Stromal cell of bone marrow (primary cell): ENCODE measurements at places on chromosomes 11 and 22.
A peak's percentile ranks its signal among the peaks of the same experiment; 100 is the strongest.

DNA sequence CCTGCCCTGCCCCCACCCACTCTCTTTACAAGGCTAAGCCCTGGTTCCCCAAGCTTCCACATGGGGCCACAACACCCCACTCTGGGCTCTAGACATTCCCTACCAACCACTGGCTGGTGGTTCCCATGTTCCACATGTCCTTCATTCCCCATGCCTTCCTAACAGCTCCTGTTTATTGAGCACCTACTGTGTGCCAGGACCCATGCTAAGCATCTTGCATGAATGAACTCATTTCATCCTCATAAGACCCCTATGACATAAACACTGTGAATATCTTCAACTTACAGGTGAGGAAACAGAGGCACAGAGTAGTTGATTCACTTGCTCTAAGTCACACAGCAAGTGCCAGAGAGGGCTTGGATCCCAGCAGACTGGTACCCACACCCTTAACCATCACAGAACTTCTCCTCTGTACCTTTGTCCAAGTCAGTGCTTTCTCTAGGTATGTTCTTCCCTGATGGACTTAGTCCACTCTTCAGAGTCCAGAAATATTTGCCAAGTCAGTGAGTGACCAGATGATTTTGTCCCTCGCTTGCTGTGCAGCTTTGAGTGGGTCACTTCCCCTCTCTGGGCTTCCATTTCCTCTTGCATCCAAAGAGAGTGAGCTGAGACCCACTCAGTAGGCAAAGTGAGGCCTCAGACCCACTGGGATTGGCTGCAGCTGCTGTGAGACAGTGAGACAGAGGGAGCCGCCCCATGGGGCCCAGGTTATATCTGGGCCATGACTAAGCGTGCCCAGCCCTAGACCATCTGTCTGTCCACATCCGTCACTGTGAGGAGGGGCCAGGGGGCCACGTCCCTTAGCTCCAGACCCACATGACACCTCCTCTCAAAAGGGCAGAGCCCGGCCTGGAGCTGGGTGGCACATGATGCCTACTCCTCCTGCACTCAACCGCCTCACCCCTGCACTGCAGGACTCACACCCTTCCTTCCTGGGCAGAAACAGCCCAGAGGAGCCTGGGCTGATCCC is 132.4 kb downstream of the MN1 start:
- DNase-seq = peak; percentile 36

DNA sequence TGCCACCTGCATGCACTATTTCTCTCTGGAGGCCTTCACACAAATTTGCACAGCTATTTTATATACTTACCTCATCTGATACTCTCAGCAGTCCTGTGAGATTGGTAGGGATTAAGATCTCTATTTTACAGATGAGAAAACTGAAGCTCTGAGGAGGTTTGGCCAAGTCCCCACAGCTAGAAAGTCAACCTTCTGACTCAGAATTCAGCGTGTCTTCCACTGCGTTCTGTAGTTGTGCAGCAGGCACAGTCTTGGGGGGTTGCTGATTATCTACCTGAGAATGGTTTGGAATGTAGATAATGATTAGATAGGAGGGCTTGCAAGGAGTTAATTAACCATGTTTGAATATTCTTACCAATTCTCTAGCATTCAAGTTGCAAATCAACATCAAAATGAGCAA is 2.5 kb upstream of the SORL1 start:
- no peak for DNase-seq

- peak; percentile 13 for DNase-seq
Measured at GRCh38 chr11:22244986-22245592, 52.2 kb downstream of the ANO5 start.

GRCh38 chr22:28670756-28671155 is 8.9 kb downstream of the TTC28 start:
- DNase-seq = no peak

GRCh38 chr11:41392596-41392995 is 66.9 kb downstream of the LRRC4C start:
- no peak for DNase-seq

DNA sequence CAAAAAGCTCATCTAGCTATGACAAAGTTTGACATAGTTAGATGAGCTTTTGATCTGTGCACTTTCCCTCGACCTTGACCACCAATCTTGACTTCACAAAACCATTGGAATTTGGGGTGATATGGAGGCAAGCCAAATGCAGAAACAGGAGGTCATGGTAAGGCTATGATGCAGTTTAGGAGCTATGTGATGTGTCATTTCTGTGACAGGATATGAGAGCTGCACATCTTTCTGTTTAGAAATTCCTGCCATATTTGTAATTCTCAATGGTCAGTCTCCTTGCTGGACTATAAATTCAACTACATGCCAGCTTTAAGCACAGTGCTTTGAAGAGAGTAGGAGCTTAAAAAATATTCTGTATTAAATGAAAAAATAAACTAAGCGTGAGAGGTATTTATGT is 12.9 kb downstream of the OR51B6 start:
- no peak for DNase-seq

GRCh38 chr11:749731-750130 is 2.5 kb downstream of the TALDO1 start:
- DNase-seq = no peak

DNA sequence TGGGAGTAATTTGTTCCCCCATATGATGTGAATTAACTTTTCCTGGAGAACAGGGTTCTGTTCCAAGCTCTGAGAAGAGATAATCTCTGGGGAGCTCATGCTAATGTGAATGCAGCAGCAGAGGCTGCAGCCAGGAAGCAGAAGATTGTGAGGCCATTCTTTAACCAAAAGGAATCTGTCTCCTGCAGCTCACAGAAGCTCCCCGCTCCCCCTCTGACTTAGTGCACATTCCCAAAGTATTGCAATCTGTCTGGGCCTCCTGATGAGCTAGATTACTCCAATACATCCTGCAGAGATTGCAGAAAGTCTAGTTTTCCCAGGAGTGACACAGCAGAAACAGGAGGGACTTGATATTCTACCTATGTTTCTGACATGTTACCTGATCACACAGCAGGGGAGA is 420.6 kb upstream of the FAT3 start:
- peak; percentile 15 for DNase-seq

GRCh38 chr22:28123989-28124766 is 205.1 kb upstream of the PITPNB start:
- DNase-seq = no peak

DNA sequence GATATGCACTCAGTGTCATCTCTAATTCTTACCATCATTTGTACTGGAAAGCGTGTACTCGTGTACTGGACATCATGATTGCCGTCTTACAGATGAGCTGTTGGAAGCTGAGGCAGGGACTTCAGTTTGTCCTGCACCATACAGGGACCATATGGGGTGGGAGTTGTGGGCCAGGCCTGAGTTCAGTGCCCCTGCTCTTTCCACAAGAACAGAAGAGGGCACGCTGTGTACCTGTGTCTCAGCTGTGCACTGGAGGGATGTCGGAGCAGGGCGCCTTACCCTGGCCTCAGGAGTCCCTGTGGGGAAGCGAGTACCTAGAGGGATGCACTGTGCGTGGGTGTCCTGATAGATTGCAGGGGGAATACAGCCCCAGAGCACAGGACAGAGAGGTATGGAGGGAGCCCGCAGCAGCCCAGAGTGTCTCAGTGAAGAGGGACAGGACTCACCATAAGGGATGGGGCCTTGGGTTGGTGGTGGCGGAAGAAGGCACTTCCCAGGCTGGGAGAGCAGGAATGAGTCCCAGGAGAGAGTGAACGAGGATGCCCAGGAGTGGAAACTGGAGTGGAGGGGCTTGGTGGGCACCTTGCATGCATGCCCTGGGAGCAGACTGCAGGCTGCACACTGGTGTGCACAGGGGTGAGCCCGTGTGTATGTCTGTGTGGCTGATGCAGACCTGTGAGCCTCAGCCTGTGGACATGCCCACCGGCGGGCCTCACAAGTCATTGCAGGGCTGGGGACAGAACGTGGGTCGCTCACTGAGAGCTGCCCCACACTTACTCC is 329.7 kb downstream of the TBC1D22A start:
- no peak for DNase-seq
